Stimulated activated CD4-positive, alpha-beta T cell treated with anti-CD3 and anti-CD28 coated beads, Interleukin-15, amount 100 ng/mL, for 48 hours (primary cell): ENCODE measurements at places on chromosomes 13 and 19.
A peak's percentile ranks its signal among the peaks of the same experiment; 100 is the strongest.

DNA sequence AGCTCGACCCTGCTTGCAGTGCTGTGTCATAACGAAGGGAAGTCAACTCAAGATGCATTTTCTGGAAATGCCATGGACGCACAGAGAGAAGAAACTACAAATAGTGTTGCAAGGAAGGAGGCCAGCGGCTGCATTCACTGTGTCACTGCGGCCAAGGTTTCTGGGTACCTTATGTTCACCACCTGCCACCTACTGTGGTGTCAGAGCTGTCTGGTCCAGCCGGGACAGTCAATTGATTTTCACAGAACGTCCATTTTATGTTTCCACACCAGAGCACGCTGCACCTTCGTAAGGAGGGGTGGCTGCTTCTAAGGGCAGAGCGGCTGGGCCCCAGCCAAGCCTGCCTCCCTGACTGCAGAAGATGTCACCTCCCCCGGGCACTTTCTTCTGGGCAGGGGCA lies 17.7 kb downstream of the TSHZ3 start:
- no peak for DNase-seq

GRCh38 chr19:5143471-5144411 lies 174.8 kb downstream of the KDM4B start:
- DNase-seq, result no peak

- DNase-seq, result no peak
Observed at GRCh38 chr19:47381653-47382279, 32.7 kb downstream of the DHX34 start.

GRCh38 chr19:6730153-6730804 lies 7.1 kb downstream of the GPR108 start:
- DNase-seq, result peak; percentile 58

DNA sequence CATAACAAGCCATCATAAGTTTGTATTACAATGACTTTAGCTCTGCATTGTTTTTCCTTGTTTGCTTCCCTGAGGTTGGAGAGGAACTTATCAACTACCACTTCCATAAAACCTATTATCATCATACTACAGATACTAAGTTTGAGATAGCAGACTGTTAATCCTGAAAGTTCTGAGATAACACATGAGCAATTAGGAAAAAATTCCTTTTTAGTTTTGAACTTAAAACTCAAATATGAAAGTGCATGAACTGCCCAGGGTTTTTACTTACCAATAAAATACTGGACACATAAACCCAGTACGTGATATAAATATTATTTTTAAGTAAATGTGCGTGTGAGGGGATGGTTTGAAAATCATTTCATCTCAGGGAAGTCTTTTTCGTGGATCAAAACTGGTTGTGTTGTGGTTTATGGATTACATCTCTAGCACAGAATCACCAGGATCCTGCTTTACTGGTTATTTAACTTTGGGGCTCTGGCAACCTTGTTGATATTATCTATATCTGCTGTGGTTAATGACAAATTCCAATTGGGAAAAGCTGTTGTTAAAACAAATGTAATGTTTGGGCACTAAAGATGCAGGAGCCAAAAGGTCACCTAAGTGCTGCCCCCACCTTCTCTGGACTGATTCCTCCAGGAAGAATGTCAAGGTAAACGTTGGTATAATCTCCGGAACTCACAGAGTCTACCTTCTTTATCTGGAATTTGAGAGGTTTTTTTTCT lies 12.4 kb downstream of the CDX2 start:
- DNase-seq, result no peak

- DNase-seq, result no peak
Observed at GRCh38 chr13:44396701-44397580, 23.3 kb downstream of the SERP2 start.

DNA sequence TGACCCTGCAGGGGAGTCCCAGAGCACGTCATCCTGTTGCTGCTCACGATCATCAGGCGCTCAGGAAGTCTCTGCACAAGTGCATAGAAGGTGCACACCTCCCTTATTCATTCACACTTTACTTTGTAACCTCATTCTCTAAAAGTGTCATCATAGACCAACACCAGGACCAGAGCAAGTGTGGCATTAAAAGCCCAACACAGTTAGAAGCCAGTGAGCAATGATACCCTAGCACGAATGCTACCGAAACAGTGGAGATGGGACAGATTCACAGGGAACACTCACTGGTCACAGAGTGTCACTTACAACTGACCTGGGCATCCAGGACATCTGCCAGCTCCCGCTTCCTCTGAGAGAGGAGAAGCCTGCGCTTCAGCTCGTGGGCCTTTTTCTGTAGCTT lies 17.0 kb downstream of the HAUS8 start:
- no peak for DNase-seq

DNA sequence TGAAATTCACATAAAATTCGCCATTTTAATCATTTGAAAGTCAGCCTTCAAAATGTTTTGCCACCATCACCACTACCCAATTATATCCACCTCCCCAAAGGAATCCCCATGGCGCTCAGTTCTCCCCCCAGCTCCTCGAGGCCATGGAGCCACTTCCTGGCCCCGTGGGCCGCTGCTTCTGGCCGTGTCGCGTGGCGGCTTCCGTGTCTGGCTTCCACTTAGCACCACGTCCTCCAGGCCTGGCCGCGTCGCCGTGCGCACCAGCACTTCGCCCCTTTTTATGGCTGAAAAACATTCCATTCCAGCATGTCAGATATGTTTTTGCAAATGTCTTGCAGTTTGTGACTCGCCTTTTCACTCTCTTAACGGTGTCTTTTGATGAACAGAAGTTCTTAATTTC lies 46.7 kb upstream of the DCUN1D2 start:
- DNase-seq, result no peak

DNA sequence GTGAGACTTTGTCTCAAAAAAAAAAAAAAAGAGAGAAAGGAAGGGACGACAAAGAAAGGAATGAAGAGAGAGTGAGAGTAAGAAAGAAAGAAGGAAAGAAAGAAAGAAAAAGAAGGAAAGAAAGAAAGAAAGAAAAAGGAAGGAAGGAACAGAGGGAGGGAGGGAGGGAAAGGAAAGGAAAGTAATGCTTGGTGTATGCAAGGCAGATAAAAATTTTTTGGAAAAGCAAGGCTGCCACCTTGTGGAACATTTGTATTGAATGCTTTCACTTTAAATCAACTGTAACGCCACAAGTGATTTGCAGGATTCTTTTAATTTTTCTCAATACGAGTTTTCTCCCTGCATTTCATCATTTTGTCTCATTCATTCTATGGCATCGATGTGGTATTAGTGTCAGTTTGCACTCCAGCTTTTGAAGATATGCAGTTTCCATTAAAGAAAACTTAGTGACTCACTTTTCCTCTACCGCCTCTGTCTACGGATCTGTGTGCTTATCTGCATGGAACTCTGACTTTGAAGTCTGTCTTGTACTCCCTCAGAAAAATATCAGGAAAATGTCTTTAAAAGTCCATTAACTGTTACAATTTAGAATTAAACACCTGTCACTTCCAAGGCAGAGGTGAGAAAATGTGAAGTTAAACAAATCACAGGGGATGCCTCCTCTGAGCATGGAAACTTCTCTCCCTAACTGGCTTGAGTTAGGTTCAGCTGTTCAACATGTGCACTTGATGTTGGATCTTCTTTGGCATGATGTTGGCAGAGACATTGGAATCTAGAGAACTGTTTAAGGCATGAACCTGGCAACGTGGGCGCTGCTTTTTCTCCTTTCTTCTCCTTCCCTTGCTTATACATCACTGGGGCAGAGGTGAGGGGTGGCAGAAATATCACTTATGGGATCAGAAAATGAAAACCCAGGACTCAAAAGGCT lies 20.0 kb upstream of the ZDHHC20 start:
- no peak for DNase-seq

DNA sequence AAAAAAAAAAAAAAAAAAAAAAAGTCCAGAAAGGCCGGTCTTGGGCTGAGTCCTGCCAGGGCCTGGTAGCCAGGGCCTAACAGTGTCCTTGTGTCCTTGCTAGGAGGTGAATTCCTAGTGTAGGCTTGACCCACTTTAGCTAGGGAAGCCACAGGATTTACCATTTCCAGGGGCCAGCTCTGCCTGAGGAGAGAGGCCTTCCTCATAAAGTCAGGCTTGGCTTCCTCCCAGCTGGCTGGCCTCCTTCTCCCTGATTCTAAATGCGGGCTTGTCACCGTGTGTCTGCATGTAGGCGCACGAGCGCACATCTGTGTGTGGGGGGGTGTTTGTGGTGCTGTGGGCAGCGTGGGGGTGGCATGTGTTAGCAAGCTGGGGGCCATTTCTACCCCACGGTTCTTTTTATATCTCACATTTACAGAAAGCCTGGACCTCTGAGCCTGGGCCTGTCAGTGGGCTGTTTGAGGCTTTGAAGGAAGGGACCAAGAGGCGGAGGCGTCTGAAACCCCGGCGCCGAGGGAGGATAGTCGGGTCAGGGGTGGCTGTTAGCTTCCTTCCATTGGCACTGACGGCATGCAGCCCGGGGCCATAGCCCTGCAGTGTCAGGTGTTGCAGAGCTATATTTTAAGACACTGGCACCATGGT lies 31.7 kb downstream of the IER2 start:
- no peak for DNase-seq
